Stimulated activated CD8-positive, alpha-beta memory T cell treated with anti-CD3 and anti-CD28 coated beads, Interleukin-15, amount 100 ng/mL, for 4 hours (primary cell): ENCODE measurements at places on chromosomes 7 and 10.

DNA sequence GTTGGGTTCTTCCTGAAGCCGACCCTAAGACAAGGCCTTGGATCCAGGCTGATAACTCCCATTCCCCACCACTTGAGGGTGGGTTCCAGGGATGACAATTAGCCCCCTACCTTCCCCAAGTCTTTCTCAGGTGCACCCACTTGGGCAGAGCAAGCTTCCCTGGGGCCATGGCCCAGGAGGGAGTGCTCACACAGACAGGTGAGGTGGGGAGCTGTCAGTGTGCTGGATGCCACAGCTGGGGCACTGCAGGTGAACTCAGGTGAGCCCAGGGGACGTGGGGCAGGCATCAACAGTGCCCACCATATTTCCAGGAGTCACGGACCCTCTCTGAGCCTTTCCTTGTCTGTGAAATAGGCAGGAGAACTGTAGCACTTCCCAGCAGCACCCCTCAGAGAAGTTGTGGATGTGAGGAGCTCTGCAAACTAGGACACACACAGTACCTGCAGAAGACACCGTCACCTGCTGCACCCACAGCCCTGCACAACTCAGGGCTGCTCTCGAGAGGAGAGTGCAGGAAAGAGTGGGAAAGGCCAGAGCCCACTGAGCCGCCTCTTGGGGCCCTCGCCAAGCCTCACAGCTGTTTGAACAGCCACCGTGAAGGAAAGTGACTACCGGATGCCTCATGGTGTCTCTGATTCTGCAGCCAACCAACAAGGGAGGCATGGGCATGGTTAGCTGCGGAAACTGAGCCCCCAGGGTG, 17.9 kb downstream of the SH3PXD2A start:
- DNase-seq, result no peak

GRCh38 chr7:31327071-31327470, 13.5 kb downstream of the NEUROD6 start:
- no peak for DNase-seq

DNA sequence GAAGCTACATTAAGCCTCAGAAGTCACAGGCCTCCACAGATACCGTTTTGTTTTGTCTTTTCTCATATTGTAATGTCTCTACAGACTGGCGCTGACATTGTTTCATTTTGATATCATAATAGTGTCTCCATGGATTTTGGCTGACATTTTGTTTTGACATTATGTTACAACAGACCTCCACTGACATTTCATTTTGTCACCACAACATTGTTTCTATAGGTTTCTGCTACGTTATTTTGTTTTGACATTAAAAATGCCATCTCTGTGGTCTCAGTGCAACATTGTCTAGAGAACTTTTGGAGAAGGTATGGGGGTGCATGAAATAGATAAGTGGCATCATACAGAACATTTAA, 666.8 kb downstream of the PARD3 start:
- no peak for DNase-seq

GRCh38 chr7:77450054-77450453, 33.9 kb upstream of the GSAP start:
- DNase-seq, result no peak

DNA sequence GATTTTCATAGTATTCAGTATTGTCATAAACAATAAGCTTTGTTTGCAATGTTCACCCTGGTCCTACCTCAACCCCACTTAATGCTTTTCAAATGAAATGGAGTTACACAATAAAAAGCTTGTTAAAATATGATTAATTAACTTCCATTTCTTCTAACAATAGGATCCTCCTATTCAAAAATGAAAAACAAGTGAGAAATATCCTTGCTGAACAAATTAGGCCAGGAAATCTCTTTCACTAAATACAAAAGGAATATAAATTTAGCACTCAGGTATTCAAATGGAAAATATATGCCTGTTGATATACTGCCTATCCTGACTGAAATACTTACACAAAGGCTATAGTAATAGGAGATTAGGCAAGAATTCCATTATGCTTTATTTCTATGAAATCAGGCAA, 323.4 kb upstream of the GRM3 start:
- no peak for DNase-seq

DNA sequence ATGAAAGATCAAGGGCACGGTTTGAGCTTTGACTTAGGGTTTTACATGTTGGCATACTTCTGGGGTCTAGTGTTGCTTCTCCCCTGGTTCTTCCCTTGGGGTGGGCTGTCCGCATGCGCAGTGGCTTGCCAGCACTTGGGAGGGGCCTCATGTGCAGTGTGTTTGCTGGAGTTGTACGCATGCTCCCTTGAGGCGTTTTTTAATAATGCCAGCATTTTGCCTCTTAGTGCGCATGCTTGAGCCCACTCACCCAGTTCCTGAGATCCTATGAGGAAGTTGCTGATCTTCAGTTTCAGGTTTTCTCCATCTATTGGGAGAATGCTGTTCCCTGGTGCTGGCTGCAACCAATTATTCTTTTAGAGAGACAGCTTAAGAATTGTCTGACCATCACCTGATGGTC, 113.4 kb upstream of the GPR141 start:
- no peak for DNase-seq

- DNase-seq, result no peak
Observed at GRCh38 chr10:80173466-80173865, 31.9 kb downstream of the ANXA11 start.

DNA sequence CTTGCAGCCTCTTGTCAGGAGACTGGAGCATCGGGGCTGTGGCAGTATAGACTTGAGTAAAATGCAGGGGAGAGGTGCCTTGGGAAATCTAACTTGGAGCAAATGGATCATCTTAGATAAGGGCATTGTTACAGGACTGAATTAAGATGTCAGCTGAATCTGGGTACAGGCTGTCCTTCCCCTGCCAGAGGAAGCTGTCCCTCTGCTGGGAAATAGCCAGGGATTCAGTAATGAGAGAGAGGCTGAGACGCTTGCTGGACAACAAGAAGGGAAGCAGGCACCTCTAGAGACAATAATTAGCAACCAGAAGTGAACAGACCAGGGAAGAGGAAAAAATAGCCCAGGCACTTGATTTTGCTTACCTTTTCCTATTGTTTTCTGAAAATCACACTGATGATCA, 20.7 kb upstream of the RAPGEF5 start:
- no peak for DNase-seq

DNA sequence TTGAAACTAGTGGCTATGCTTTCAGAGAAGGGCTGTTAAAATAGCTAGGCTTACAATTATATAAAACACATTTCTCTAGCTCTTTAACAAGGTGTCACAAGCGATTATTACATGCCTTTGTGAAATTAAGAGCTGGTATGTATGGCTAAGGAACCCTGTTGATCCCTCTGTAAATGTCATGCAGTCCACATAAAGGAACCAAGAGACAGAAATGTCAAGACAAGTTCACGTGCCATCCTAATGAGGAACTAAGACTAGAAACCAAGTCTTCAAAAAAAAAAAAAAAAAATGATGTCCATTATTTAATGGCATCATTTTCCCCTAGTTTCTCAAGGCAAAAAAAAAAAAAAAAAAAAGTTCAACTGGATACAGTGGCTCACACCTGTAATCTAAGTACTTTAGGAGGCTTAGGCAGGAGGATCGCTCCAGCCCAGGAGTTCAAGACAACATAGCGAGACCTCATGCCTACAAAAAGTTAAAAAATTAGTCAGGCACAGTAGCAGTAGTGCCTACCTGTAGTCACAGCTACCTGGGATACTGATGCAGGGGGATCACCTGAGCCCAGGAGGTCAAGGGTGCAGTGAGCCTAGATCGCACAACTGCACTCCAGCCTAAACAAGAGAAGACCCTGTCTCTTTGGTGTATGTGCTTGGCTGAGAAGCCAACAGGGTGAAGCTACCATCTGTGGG, 63.4 kb downstream of the SRPK2 start:
- no peak for DNase-seq

- DNase-seq, result no peak
Observed at GRCh38 chr7:116492654-116493109, 6.9 kb upstream of the CAV2 start.

DNA sequence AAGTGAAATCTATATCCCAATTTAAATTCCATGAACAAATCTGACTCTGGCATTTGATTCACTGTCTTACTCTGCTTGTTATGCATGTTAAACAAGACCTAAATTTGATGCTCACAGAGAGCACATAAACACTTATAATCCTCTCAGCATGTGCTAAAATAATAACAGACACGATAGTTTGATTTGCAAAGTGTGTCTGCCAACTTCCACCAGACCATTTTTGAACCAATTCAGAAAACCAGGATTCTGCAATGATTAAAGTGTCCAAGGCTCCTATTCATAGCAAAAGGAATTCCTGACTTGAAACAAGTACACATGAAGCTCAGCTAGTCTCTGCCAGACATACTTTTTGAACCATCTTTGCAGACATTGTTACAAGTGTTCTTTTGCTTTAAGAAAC, 11.2 kb downstream of the RBM20 start:
- DNase-seq, result no peak
